Hematopoietic multipotent progenitor cell treated with erythropoietin and hydrocortisone succinate and interleukin-3 and kit ligand, for 8 days (in vitro differentiated cells): ENCODE measurements at places on chromosomes 4 and X.

DNA sequence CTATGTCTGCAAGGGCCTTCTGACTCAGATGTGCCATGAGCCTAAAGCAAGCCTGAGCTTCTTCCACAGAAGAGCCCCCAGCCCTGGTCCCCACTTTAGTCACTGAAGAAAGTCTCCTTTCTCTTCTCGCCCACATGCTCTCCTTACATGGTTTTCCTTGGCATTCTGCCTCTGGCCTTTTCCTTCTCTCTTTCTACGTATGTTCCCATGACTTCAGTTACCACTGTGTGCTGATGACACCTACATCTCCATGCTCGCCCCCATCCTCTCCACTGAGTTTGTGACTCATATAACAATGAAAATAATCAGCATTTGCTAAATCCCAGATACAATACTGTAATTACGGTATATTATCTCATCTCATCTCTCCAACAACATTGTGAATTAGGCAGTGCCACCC, 149.3 kb downstream of the AMMECR1 start:
- no peak for DNase-seq

DNA sequence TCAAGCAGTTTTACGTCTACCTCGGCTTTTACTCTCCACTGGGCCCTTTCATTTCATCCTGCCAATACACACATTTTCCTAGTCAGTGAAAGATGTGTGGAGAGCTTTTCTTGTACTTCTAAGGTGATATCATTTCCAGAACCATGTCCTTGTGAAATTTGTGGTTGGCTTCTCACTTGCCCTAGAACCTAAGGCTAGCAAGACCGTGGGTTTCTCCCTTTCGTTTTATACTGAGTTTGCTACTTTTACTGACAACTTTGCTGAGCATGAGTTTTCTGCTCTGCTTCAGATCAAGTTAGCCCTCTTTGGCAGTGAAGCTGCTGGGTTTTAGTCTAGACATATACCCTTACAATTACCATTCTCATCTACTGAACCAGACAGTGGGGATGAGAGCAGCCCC, 95.7 kb upstream of the FRMPD4 start:
- no peak for DNase-seq

DNA sequence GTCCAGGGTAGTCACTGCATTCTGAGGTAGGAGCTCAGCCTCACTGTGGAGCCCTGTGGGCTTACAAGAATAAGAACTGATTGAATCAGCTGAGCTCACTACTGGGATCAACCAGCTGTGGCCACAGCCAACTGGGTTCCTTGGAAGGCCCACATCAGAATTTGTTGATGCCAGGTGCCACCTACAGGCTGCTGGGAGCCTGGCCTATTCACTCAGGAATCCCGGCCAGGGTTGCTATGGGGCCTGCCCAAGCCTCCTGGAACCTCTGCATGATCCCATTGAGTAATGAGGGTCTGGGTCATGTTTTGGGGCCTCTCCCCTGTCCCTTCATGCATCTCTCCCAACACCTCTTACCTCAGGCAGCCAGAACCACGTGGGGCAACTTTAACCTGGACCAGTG, 53.9 kb upstream of the KIAA1210 start:
- DNase-seq: peak; percentile 1

DNA sequence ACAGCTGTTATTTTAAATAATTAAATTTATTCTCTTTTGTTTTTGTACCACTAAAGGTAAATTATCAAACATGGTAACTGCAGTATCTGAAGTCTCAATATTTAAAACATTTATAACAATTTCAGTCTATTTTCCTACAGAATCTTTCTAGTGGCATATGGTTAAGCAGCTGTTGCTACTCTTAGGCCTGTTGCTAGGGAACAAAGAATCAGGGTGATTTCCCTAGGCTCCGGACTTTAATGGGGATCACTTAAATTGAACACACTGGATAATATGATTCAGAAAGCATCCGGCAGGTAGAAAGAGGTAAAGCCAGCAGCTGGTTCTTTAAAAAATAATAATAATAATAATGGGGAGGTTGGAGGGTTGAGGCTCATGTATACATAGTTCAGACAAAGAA, 17.6 kb downstream of the FBXO8 start:
- no peak for DNase-seq

- DNase-seq: no peak
These were observed 9.9 kb upstream of the MID1 start for GRCh38 chrX:10630320-10630719.
